Lower lobe of right lung (tissue), 2 donors: ENCODE measurements at places on chromosomes 2 and 18.

GRCh38 chr2:223081789-223082188, 29.8 kb downstream of the KCNE4 start:
- DNase-seq: no peak

- DNase-seq: no peak
Measured at GRCh38 chr2:124810132-124810531, 785.0 kb downstream of the CNTNAP5 start.

DNA sequence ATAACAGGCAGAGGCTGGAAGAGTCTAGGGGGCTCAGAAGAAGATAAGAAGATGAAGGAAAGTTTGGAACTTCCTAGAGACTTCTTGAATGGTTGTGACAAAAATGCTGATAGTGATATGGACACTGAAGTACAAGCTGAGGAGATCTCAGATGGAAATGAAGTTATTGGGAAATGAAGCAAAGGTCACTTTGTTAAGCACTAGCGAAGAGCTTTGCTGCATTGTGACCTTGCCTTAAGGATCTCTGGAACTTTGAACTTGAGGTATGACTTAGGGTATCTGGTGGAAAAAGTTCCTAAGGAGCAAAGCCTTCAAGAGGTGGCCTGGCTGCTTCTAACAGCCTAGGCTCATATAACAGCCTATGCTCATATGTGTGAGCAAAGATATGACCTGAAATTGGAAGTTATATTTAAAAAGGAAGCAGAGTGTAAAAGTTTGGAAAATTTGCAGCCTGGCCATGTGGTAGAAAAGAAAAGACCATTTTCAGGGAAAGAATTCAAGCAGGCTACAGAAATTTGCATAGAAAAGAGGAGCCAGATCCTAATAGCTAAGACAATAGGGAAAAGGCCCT, 91.3 kb downstream of the L3MBTL4 start:
- no peak for DNase-seq

DNA sequence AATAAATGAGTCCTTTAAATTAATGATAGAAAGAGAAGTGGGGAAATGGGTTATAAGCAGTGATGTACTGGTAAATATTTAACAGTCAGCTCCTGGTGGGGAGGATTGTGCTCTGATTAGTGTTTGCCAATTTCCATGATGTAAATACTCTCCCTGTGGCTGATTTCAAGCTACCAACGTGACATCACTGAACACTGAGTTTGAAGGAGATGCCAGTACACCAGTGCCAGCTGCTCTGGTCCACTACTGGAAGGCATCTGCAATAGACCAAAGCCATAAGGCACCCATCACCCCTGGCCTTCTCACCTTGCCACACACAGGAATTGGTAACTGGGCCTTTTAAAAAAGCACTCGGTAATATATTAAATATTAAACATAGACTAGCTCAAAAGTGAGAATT, 77.7 kb downstream of the TGOLN2 start:
- DNase-seq: no peak

DNA sequence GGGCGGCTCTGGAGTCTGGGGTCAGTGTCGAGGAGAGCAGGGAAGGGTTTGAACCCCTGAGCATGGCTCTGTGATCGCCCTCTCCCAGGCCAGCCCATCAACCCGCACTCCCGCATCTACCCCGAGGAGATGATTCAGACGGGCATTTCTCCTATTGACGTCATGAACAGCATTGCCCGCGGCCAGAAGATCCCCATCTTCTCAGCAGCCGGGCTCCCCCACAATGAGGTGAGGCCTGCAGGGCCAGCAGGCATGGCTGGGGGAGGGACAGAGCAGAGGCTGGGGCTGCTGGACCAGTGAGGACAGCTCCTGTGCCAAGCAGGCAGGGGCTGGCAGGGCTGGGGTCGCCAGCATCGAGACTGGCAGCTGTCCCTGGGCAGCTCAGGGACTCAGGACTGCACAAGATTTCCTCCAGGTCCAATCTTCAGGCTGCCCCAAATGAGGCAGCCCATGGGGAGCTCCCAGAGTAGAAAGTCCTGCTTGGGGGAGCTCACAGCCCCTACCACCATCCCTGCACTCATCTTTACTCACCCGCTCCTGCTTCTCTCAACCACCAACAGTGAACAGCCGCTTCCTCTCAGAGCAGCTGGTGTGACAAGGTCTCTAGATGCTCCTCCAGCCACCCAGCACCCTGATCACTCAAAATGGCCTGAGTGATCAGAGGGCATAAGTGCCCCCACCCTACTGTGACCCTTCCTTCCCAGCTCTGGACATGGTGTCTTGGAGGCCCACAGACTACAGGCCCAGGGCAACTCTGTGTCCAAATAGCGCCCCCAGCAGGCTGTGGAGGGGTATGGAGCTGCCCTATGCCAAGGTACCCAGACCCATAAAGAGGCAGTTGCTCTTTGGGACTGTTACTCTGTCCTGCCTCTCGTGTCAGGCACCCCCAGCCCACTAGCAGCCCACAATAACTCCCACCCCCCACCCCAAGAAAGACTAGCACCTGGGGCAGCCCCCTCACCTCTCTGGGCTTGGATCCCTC, 18.3 kb upstream of the ANKRD53 start:
- no peak for DNase-seq

- DNase-seq: no peak
Measured at GRCh38 chr18:12750076-12750714, 47.4 kb downstream of the PSMG2 start.

DNA sequence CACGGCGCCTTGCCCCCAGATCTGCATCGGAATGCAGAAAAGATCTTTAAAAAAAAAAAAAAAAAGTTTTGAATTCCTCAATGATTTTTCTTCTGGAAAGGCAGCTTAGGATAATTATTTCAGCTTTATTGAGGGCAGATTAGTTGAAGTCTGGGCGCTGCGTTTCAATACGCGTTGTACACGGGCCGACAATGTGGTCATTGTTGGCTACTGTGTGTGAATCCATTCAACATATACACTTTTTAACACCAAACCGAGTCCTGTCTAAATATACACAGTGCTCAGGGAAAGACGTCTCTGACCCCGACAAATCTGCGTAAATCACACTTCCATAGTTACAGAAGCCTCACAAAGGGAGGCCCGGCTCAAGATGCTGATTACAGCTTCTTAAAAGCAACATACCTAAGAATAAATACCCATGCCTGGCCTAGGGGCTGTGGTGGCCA, 1.4 kb upstream of the SIX3 start:
- no peak for DNase-seq

- no peak for DNase-seq
Measured at GRCh38 chr2:53820711-53821110, 33.9 kb downstream of the ERLEC1 start.

- no peak for DNase-seq
Measured at GRCh38 chr2:28640908-28641300, 110.7 kb upstream of the PPP1CB start.

DNA sequence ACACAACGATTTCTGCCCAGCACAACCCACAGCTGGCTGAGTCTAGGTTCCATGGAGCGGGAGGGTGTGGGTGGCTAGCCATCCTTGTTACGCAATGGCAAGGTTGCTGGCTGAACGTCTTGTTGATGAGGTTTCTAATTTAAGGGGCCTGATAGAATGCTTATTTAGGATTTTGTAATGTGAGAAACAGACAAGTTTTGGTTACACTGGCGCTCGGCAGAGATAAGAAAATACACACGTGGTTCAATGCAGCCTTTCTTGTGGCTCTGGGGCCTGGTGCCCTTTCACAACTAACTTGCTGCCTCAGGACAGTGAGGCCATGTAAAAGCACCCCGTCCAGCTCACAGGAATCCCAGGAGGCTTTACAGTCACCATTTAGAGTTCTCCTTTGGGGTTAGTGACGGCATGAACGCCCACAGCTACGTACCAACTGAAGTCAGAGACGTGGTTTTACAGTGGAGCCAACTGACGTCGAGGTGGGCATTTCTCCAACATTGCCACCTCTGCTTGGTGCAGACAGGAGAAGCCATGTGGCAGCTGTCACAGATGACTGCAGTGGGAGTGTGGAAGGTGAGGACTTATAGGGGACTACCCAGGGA, 29.7 kb upstream of the PIEZO2 start:
- DNase-seq: no peak
